ENCODE measurements at places on chromosomes 6 and 20. TPM values are rescaled to one million over a fixed set of nuclear protein-coding genes. Genes with fewer than 3 reads are reported as not detected.

PAX1 gene
- total RNA-seq: under 0.01 TPM

RAB44 gene
- total RNA-seq: not detected

SLC26A8 gene
- total RNA-seq: under 0.01 TPM

PAK5 gene
- total RNA-seq: under 0.01 TPM

HLA-DMA gene
- total RNA-seq: 6.3 TPM

PPP1R14C gene
- total RNA-seq: 14.1 TPM

CD83 gene
- 13.6 TPM for total RNA-seq

BTNL2 gene
- not detected for total RNA-seq

RAB23 gene
- total RNA-seq: 18.8 TPM

LIN28B gene
- total RNA-seq: under 0.01 TPM

GPR6 gene
- total RNA-seq: not detected

CFAP61 gene
- 1.0 TPM for total RNA-seq

GPR63 gene
- 3.1 TPM for total RNA-seq

PCK1 gene
- total RNA-seq: 8.4 TPM

CBFA2T2 gene
- 10.4 TPM for total RNA-seq

TINAG gene
- total RNA-seq: 0.52 TPM

GCLC gene
- total RNA-seq: 9.4 TPM

SPDEF gene
- total RNA-seq: not detected

WDR27 gene
- total RNA-seq: 24.5 TPM

LRRC73 gene
- total RNA-seq: 0.52 TPM

TNF gene
- not detected for total RNA-seq

TMEM200A gene
- total RNA-seq: 21.4 TPM

IRF4 gene
- total RNA-seq: 3.1 TPM

DNAH8 gene
- total RNA-seq: 14.6 TPM

TMEM244 gene
- not detected for total RNA-seq

HLA-DRB5 gene
- 14.6 TPM for total RNA-seq

ATP9A gene
- total RNA-seq: 56.4 TPM

EYA2 gene
- 1.0 TPM for total RNA-seq

RIN2 gene
- total RNA-seq: 27.1 TPM

TUBB2B gene
- 104 TPM for total RNA-seq

PSMF1 gene
- 17.2 TPM for total RNA-seq

SPINT3 gene
- not detected for total RNA-seq

BFSP1 gene
- 1.0 TPM for total RNA-seq

PACRG gene
- total RNA-seq: 1.0 TPM

PPIL6 gene
- 15.7 TPM for total RNA-seq

FAM50B gene
- total RNA-seq: 12.0 TPM

HUS1B gene
- 1.0 TPM for total RNA-seq

DYNLRB1 gene
- total RNA-seq: 28.7 TPM

ANGPT4 gene
- total RNA-seq: under 0.01 TPM

TMC2 gene
- not detected for total RNA-seq

TRIM40 gene
- not detected for total RNA-seq

TAF4 gene
- 4.2 TPM for total RNA-seq

NKAIN2 gene
- 3.1 TPM for total RNA-seq

SLC22A3 gene
- 8.4 TPM for total RNA-seq

CCN6 gene
- not detected for total RNA-seq

ULBP3 gene
- total RNA-seq: 1.0 TPM

SRMS gene
- not detected for total RNA-seq

BLCAP gene
- total RNA-seq: 241 TPM

TTK gene
- 4.2 TPM for total RNA-seq

All from skeletal muscle tissue (tissue), 5 donors.